Daoy (cell line): ENCODE measurements at places on chromosomes 7 and 10. TPM values are rescaled to one million over a fixed set of nuclear protein-coding genes. Genes with fewer than 3 reads are reported as not detected.

Gene NXPH1
- not detected in 2 replicates for total RNA-seq

Gene SEM1
- 34.7 and 143 TPM in 2 replicates for total RNA-seq

Gene KAZALD1
- total RNA-seq: 3.0 and 12.2 TPM in 2 replicates

Gene TMEM176B
- 3.3 TPM in 1 of 2 replicates, not detected in the other for total RNA-seq

Gene ZP3
- total RNA-seq: 2.0 and 3.8 TPM in 2 replicates

Gene WNT2
- 0.65 TPM in 1 of 2 replicates, not detected in the other for total RNA-seq

Gene ZFAND2A
- 51.4 and 57.3 TPM in 2 replicates for total RNA-seq

Gene ANKRD7
- total RNA-seq: 5.1 and 7.9 TPM in 2 replicates

Gene SUV39H2
- total RNA-seq: 29.0 and 35.7 TPM in 2 replicates

Gene WAPL
- total RNA-seq: 26.3 and 31.1 TPM in 2 replicates

Gene C7orf33
- total RNA-seq: not detected in 2 replicates

Gene ORC5
- 94.9 and 98.7 TPM in 2 replicates for total RNA-seq

Gene MKRN1
- 55.5 and 61.4 TPM in 2 replicates for total RNA-seq

Gene WASHC2A
- total RNA-seq: 18.6 and 21.0 TPM in 2 replicates

DNA sequence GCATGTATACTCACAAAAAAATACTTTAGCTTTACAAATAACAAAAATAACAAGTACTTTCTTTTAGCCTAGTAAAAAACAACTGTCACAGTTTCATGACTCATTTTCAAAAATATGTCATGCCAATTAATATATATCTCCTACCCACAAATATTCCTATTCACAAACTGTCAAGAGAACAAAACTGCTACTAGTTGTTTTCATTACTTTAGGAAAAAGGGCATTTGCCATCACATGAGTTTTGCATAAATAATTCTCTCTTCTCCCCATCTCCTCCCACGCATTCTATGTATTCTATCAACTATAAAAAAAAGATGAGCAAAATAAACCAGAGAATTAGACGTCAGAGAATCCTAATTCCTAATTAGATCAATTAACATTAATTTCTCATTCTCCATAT is 87.6 kb downstream of the PIP4K2A start:
- DNase-seq: no peak

DNA sequence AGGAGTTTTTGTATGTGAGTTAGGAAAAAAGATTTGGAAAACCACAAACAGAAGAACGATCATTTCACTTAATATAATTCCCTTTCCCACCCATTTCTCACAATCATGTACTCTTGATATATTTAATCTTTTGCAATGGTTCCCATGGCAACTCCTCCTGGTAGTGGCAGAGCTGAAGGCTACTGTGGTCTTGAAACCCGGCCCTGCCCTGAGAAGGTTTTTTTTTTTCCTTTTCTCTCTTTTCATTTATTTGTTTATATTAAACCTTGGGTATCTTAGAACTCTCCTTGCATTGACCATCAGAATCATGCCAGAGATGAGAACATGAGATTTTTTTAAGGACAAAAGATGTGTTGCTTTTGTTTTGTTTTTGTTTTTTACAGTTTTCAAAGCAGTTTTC is 566.1 kb upstream of the NRP1 start:
- no peak for DNase-seq

DNA sequence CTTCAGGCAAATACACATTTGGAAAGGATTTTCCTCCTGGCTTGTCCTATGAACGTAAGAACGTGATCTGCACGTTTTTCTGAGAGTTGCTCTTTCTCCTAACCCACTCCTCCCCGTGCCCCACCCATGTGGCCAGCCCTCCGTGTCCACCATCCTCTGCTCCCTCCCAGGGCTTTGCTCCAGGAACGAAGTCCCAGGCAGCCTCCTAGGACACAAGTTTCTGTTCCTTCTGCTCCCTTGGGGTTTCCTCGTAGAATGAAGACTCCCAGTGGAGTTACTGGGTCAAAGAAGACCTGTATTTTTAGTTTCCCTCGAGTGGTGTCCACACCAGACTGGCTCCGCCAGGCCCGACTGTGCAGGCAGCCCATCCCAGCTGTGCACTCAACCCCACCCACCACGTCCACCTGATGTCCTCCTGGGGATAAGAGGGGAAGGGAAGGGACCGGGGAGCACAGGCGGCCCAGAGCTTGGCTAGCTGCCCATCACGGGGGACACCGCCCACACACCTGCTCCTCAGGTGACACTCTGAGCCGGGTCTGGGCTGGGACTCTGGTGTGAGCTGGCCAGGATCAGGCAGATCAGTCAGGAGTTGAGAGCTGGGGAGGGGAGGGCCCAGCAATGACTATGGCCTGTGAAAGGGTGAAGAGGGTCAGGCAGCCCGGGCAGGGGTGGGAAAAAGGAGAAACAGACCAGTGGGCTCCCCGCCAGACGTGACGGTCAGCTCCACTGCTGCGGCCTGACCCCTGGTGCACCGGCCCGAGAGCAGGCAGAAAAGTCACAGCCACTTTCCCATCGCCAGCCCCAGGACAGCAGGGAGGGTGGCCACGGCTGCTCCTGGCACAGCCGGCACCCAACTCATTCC is 54.3 kb upstream of the PPP2R2D start:
- DNase-seq: no peak

GRCh38 chr10:42630537-42631134 is 7.7 kb downstream of the ZNF33B start:
- DNase-seq: no peak

- peak; percentile 70 for DNase-seq
Measured at GRCh38 chr7:140316165-140316661, 82.1 kb downstream of the SLC37A3 start.

GRCh38 chr7:41445946-41446345 is 256.9 kb downstream of the INHBA start:
- DNase-seq: no peak

GRCh38 chr7:81926-82756 is 110.2 kb upstream of the FAM20C start:
- peak; percentile 4 for DNase-seq

- no peak for DNase-seq
Measured at GRCh38 chr7:34108165-34108564, 202.8 kb downstream of the BMPER start.

DNA sequence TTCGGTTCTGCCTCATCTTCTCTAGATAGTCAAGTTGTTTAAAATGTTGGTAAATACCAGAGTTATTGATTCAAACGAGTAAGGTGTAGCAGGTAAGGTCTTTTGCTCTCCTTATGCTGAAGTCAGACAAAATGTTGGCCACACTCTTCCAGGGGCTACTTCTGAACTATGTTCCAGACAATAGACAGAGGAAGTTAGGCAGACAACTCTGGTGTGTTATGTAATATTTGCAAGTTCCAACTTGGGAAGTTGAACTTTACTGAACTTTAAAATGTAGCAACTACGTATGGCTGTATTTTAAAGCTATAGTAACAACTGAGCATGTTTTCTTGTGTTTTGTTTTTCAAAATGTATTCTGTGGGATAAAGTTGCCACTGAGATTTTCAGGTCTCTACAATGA is 125.7 kb upstream of the NEBL start:
- DNase-seq: no peak

- DNase-seq: no peak
Measured at GRCh38 chr10:79052291-79053080, 16.3 kb upstream of the ZMIZ1 start.

GRCh38 chr7:13953368-13953767 is 36.1 kb downstream of the ETV1 start:
- DNase-seq: no peak

GRCh38 chr10:117675514-117676055 is 133.0 kb downstream of the EMX2 start:
- no peak for DNase-seq

- DNase-seq: no peak
Measured at GRCh38 chr10:79254333-79255006, 92.8 kb upstream of the PPIF start.

DNA sequence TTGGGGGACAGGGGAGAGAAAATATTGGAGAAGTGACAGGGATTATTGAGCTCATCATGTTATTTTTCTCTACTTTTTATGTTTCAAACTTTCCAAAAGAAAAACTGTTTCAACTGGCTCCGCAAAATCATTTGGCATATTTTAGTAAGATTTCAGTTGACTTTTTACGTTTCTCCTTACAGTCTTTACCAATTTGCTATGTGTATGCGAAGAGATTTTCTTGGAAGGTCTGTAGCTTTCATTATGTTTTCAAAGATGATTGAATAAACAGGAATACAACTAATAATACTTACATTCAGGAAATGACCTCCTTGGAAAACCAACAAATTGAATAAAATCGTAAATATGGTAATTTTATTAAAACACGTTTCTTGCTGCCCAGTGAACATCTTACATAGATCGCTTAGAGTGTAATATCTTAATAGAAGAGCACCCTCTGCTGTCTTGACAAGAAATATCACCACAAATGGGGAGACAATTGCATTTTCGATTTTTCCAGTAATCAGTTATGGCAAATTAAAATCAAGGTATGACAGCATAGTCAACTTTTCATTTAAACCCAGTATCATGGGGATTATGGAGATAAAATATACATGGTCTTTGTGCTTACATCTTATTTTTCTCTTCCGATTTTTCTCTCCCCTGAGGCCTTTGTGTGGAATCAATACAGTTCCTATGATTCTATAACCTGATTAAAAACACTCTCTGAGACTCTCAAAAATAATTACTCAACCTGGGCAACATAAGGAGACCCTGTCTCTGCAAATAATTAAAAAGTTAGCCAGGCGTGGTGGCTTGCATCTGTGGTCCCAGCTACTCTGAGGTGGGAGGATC is 43.1 kb downstream of the MBL2 start:
- no peak for DNase-seq

GRCh38 chr7:153190452-153190851 is 430.9 kb downstream of the ACTR3B start:
- DNase-seq: peak; percentile 35

GRCh38 chr10:97573021-97573420 is 442 bp downstream of the ANKRD2 start:
- no peak for DNase-seq

GRCh38 chr7:2289111-2289586 is 25.1 kb downstream of the SNX8 start:
- no peak for DNase-seq

DNA sequence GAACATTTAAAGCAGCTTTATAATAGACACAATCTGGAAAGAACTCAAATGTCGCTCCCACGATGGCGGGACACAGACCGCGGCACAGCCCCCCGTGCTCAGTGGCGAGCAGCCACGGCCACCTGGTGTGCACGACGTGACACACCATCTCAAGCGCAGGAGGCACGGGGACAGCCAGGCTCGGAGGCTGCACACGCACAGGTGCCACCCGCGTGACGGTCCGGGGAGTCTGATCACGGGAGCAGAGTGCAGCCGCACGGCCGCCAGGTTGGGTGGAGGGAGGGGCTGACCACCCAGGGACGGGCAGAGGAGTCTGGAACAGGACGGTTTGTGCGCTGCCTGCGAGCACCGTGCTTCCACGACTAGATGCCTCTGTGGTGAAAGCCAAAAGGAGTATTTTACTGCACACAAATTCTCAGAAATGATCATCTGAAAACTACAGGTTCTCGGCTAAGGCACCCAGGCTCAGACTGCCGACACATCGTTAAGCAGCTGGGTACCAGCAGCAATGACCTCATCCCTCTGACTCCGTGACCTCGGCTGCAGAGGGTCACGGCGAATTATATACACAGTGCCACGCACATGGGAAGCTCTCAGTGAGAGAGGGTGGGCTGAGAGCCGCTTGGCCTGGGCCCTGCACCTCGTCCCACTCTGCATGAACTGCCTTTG is 7.5 kb upstream of the GPER1 start:
- DNase-seq: no peak

DNA sequence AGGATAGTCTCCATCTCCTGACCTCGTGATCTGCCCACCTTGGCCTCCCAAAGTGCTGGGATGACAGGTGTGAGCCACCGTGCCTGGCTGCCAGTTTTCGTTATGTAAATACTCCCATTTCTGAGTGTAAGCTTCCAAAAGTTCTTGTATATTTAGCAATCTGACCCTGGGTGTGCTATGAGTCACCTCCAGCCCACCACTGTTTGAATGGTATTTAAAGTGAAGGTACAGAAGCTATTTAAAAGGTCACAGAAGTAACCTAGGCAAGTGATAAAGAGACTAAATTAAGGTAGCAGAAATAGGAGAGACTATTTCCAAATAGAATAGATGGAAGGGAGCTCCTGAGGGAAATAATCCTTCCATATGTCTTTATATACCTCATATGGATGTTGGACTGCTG is 3.9 kb upstream of the ANKRD7 start:
- DNase-seq: no peak

DNA sequence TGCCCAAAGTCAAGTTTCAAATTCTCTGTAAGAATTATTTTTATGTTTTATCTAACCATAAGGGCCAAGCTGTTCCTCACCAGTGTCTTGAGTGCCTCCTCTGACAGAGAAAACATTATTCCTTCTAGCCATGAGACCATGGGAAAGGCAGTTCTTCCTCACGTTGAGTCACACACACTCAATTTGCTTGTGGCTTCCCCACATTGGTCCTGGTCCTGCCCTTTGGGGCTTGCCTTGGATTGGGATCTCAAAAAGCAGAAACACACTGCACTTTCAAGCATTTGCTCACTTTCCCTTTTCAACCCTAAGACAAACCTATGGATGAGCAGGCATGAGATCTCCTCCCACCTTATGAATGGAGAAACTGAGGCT is 248.3 kb upstream of the IGFBP3 start:
- DNase-seq: no peak

GRCh38 chr10:11162828-11163599 is 145.3 kb downstream of the CELF2 start:
- DNase-seq: no peak

DNA sequence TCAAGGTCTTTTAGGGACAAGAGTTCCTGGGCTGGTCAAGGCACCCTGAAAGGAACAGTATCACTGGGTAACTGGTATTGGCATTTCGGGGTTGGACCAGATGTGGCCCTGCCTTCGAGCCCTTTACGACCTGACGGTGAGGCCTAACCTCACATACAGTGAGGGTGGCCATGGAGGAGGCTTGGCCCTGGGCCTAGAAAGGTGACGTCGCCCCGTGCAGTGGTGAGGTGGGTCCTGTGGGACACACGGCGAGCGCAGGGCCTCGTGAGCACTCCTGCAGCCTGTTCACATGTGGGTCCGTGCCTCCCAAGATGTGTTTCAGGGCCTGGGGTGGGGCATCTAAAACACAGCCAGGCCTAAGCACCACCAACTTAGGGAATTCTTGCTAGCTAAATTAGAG is 36.1 kb downstream of the CRHR2 start:
- no peak for DNase-seq

- no peak for DNase-seq
Measured at GRCh38 chr10:132402781-132403241, 5.8 kb downstream of the PWWP2B start.
